Heart right ventricle (tissue), 16 donors: ENCODE measurements at places on chromosomes 11 and 22. TPM values are rescaled to one million over a fixed set of nuclear protein-coding genes. Genes with fewer than 3 reads are reported as not detected.

GRCh38 chr11:69553416-69554357 lies 72.2 kb downstream of the LINC01488 start:
- DNase-seq: no peak

- DNase-seq: peak; percentile 91
These were observed at the start of gene MALAT1 for GRCh38 chr11:65498977-65499712. TSS of gene MALAT1 (plus strand) at chr11:65499045.

Gene SEC14L2
- 0.80 TPM for polyA plus RNA-seq

Gene ACR
- polyA plus RNA-seq: 0.66 TPM
